Activated CD8-positive, alpha-beta memory T cell treated with anti-CD3 and anti-CD28 coated beads for 1 hour (primary cell): ENCODE measurements at places on chromosomes 5 and 9.

GRCh38 chr5:133942614-133943474, 25.6 kb downstream of the C5orf15 start:
- DNase-seq = no peak

DNA sequence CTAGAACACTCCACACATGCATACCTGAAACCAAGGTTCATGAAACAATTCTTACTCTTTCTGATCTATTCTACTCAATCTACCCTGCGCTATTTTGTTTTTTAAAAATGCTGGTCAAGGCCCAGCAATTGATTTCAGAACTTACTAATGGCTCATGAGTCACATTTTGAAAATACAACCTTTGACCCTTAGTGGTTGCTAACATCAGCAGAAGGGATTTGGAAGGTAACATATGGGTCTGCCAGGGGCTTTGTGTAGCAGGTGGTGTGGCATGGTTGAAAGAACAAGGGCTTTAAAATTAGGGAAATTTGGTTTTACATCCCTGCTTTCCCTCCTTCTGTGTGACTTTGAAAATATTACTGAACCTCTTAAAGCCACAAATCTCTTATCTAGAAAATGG, 101.4 kb downstream of the ATG10 start:
- no peak for DNase-seq

DNA sequence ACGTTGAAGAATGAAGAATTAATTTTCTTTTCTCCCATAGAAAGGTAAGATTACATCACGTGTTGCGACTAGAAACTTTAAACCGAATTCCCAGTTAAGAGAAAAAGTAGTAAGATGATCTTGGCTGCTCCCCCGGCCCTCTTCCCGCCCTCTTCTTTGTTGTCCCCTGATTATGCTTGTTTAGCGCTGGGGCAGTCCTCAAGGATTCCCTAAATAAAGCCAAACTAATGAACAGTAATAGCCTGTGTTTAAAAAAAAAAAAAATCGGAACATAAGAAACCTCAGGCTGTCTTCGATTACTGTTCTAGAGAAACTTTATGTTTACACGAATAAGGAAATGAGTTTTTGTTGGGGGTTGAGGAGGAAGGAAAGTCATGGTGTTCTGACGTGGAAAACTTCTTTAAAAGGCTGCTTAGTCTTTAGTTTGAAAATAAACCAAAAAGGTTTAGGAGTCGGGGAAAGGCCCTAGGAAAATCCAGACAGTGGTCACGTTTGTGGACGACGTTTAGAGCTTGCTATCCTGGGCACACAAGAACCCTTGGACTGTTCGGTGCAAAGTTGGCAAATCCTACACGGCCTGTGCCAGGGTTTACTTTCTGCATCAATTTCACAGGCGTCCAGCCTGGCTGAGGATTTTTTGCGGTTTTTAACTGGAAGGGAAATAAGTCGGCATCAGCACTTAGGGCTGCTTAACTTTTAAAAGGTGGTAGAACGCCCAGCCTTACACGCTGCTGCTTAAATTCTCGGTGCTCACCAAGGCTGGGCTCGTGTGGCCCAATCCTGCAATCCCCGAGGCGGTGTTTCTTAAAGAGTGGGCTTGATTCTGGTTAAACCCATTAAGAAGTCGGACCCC, 1.1 kb upstream of the MAT2B start:
- DNase-seq = no peak

DNA sequence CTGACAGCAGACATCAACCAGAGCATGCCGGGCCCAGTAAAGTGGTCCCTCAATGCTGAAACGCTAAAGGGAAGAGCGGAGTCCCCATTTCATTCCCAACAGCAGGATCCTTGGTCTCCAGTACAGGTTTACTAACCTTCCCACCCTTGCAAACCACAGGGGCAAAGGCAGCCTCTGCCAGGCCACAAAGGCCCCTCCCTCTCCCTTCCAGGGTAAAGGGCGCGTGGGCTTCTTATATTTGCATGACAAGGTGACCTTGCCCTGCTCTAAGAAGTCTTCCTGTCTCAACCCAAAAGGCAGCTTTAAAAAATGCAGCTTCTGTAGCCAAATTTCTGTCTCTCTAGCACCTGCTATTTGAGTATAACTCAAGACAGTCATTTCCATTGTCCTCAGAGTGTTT, 131.5 kb upstream of the PTCH1 start:
- no peak for DNase-seq

DNA sequence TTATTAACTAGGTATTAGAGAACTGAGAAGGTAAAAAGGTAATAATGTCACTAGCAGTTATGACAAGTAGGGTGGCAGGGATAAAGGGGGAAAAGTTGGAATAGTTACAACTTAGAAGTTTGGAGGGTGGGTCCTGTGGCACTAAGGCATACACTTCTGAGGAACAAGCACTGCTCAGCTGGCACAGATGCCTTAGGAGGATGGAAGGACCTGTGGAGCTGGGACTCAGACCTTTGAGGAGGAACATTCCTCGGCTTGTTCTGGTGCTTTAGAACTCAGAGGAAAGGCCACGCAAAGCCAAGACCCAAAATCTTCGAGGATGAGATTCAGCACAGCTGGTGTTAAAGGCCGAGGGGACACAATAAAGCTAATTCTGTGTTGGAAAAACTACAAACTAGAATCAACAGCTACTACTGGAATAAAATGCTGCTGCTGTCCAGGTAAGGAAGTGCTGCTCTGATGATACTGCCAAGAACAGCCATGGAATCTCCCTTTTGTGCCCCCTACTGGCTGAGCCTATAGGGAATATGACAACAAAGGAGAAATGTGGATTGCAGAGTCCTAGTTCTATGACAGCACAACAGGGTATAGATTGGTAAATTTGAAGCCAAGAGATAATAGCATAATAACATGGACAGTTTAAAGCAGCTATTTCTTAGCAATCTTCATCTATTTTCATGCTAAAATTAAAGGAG, 126.7 kb downstream of the SLC25A46 start:
- no peak for DNase-seq

GRCh38 chr9:134226221-134226930, 62.0 kb upstream of the RNU6ATAC start:
- no peak for DNase-seq

DNA sequence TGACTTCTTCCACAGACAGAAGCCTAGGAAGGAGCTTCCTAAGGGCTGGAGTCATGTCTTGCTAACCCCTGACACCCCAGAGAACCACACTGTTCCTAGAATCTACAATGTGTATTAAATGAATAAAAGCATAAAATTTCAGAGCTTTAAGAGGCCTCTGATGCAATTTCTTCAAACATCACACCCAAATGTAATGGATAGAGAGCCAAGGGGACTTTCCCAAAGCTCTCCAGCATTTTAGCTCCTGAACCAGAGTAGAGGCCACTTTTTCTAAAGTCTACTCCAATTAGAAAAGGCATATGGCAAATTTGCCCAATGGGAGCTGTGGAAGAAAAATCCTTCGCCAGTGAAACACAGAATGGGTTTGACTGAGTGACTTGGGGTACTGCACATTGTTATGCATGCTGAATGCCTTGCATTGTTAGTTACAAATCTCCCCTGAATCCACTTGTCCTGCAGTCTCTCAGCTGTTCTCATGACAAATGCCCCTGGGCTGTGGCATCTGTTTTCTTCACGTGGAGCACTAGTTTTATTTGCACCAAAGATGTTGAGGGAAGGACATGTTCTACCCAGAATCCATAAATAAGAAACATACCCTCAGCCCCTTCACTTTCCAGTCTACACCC, 334.0 kb downstream of the ASTN2 start:
- DNase-seq = no peak

- no peak for DNase-seq
Observed at GRCh38 chr5:55657443-55657842, 54.7 kb downstream of the SLC38A9 start.

DNA sequence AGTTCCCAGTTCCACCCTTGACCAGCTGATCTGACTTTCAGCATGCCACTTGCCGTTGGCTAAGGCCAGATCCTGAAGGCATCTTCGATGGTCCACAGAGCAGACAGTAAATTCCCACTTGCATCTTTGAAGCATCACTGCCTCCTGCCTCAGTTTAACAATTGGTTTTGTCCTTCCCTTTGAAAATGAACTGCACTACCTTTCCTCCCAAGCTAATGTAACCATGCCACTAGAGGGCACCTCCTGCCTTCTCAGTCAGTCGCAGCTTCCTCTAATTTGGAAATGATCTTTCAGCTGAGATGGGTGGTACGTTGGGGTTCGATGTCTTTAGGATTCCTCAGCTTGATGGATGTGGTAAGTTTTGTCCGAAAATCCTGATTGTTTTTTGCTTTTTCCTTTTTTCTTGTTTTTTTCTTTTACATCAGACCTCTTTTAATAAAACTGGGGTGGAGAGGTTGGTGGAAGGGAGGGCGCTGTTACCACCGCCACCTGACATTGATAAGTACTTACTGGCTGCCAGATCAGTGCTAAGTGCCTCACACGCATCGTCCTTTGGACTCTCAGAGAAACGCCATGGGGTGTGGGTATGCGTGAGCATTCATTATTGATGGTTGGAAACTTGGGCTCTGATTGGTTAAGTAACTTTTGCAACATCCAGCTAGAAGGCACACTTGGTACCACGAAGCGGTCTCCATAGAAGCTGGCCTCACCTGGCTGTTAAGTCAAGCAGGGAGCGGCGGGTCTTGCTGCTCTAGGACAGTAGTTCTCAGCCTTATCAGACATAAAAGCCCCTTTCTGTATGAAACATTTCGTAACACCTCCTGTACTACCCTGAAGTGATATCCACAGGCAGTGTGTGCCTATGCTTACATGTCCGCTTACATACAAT, 16.9 kb downstream of the PTTG1 start:
- DNase-seq = peak; percentile 26

DNA sequence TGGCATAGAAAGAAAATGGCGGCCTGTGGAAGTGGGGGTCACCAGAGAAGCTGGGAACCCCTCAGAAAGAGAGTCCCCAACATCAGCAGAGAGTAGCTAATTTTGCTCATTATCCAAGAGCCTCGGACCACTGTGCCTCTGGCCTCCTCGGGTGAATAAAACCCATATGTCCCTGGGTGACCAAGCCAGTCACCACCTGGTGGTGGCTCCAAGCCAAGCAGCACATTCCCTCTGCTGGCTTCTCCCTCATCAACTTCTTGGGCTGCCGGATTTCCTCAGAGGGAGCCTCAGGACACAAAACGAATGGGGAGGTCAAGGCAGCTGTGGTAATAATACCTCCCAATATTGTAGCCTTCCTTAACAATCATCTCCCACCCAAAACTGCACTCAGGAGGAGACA, 242.5 kb downstream of the NFIB start:
- DNase-seq = no peak

DNA sequence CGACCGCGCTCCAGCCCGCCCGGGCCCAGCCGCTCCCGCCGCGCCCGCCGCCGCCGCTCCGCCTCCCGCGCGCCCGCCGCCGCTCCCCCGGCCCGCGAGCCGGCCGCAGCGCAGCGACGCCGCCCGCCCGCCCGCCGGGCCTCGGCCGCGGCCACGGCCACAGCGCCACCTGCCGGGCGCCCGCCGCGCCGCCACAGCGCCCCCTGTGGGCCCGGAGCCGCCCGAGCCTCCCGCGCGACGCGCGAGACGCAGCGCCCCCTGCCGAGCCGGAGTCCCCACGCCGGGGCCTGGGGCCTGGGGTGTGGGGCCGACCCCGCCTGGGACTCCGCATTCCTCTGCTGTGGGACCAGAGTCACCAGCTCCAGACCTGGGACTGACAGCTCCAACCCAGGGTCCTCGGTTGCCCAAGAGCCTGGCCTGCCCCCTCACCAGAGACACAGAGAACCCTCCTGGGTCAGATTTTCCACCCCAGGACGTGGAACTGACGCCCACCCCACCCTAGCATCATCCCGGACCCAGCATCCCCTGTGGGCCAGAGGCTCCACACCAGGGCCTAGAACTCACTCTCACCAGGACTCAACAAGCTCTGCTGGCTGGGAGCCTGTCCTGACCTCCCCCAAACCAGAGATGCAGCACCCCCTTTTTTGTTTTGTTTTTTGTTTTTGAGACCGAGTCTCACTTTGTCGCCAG, at the start of gene RAPGEF1:
Gene RAPGEF1 (minus strand): TSS at position 118 of the 690 bp plus-strand sequence. CDS start 246 bp downstream, outside the sequence.
- DNase-seq = peak; percentile 44

DNA sequence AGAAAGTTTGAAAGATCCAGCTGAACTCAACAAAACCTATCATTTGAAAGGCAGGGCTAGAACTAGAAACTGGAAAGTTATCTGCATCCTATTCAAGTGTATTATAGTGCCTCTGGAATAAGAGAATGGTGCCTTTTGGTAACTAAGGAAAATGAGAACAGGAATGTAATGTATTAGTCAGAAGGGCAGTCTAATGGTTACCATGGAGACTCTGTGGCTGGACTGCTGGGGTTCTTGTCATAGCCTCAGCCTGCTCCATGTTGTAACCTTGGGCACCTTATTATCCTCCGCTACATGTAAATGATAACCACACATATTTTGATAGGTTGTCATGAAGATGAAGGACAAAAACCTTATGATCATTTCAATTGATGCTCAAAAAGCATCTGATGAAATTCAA, 24.6 kb upstream of the IFNB1 start:
- DNase-seq = no peak

DNA sequence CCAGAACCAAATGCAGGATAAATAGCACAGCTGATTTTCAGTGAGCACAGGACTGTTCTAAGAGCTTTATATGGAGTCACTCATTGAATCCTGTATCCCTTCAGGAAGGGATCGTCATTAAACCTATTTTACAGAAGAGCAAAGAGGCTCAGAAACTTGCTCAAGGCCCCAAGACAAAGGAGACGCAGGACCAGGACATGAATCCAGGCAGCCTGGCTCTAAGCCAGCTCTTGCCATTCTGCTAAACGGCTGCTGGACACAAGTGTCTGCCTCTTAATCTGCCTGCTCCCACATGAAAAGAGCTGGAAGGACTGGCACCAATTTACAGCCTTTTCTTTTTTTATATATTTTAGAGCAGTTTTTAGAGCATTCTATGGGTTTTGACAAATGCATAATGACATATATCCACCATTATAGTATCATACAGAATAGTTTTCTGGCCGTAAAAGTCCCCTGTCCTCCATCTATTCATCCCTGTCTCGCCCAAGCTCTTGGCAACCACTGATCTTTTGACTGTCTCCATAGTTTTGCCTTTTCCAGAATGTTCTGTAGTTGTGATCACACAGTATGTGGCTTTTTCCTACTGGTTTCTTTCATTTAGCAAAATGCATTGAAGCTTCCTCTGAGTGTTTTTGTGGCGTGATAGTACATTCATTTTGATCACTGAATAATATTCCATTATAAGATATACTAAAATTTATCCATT, 37.5 kb downstream of the RETREG1 start:
- no peak for DNase-seq

- DNase-seq = no peak
Observed at GRCh38 chr5:25451294-25451693, 806.5 kb upstream of the CDH10 start.

DNA sequence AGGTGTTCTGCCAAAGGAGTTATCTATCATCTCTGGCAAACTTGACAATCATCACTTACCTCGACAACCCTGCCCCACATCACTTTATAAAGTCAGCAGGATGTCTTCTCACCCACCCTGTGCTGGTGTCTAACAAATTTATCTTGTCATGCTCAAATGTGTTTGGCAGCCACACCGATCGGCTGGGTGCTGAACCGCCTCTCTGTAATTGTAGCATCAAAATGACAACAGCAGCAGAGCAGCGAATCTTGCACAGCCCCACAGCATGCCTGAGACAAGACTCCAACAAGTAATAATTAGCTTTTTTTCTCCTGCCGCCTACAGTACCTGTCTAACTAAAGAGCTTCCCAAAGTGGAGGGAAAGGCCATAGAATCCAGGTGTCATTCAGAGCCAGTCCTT, 176.2 kb downstream of the NR3C1 start:
- no peak for DNase-seq

- DNase-seq = no peak
Observed at GRCh38 chr5:10111571-10111970, 138.1 kb downstream of the ATPSCKMT start.
